ENCODE measurements at places on chromosomes 4 and X. TPM values are rescaled to one million over a fixed set of nuclear protein-coding genes. Genes with fewer than 3 reads are reported as not detected.

DNA sequence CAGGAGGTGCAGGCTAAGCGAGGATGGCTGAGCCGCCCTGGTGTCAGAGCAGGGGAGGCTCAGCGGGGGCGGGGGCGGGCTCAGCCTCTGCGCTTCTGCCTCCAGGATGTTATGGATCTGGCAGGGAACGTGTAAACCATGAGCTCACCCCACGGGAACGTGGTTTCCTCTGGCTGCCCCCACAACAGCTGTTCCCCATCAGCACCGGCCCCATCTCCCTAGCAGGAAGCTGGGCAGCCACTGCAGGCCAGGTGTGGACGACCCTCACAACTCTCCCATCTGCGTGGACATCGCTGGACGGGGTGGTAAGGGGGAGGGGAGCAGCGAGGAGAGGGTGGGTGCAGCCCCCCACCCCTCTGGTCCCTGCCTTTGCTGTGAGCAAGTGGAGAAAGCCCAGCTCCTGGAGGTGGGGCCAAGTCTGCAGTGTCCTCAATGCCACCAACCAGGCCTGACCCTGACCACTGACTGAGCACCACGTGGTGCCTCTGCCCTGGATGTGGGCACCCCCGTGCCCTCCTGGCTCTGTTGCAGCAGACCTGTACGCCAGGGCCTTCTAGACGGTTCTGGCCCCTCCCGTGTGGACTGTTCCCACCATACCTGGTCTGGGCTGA lies 28.1 kb upstream of the SPON2 start:
- peak; percentile 56 for DNase-seq

- DNase-seq: no peak
Measured at GRCh38 chr4:41874873-41875272, 60.4 kb upstream of the TMEM33 start.

ZBTB49 gene
- 13.0 TPM for total RNA-seq

HTR2C gene
- not detected for total RNA-seq

DNA sequence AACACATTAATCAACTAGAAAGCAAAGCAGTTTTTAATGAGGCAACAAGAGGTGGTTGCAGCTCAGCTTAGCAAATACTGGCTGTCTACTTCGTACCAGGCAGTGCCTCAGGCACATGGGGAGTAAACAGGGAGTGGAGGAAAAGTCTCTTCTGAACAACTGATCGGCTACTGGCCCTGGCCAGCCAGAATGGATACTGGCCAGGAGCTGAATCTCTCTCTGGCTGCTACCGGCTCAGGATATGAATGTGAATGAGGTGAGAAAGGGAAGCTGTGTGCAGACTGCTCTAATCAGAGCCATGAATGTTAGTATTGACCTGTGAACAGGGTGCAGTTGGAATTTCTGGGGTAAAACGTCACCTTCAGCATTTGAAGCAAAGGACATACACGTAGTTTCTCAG lies 77.3 kb downstream of the STK32B start:
- no peak for DNase-seq

DNA sequence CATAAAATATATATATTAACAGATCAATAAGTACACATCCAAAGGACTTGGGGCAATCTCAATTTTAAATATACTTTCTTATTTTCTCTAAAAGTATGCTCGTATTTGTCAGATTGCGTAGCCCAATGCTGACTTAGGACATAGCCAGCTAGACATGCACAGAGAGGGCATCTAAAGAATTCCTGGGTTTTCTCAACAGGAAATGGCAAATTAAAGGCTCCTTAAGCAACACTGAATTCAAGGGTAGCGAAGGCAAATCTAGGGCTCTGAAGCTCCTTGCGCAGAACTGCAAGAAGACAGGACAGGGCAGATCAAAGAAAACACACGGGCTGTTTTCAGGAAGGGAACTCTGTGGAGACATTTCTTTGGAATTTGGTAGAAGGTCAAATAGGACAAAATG lies 94.6 kb upstream of the FTHL17 start:
- DNase-seq: no peak

DNA sequence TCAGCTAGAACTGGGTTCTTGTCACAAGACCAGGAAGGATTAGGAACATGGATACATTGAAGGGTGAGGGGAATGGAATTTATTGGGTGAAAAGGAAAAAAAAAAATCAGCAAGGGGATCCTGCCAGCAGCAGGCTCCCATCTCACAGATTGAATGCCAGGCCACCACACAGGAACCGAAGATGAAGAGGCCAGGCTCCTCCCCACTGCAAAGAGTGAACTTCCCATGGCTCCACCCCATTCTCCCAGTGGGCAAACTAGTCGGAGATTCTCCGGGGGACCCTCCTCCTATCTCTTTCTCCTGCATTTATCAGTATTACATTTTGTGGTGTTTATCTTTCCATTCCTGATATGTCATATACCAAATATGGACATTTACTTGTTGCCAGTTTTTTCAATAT lies 46.0 kb upstream of the MAGED1 start:
- no peak for DNase-seq

DNA sequence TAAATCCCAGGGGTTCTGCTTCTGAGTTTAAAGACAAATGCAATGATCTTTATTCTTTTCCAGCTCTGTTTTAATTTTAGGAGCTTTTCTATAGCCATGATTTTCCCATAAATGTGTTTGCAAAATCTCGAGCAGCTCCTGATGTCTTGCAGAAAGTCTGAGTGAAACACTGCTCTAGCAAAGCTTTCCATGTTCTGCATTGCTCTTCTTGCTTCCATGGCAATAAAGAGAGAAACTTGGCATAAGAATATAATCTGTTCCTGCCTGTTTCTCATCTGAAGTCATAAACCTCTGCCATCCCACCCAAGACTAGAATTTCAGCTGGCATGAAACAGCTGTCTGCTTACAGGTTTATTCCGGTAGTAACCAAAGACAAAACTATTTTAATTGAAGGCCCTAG lies 254.5 kb downstream of the SPRY1 start:
- DNase-seq: no peak

DNA sequence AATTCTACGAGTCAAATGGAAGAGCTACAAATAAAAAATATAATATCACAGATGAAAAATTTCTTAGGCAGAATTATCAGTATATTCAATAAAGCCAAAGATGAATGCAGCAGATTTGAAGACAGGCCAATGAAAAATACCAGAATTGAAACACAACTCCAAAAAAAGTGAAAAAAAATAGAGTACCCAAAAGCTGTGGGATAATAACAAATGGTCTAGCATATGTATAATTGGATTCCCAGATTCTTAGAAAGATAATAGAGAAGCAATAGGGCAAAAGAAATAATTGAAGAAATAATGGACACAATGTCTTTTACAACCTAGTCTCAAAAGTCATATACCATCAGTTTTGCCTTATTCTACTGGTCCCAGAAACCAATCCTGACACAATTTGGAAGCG lies 4.4 kb downstream of the ANAPC10 start:
- no peak for DNase-seq

TRPC3 gene
- total RNA-seq: 0.34 TPM

DNA sequence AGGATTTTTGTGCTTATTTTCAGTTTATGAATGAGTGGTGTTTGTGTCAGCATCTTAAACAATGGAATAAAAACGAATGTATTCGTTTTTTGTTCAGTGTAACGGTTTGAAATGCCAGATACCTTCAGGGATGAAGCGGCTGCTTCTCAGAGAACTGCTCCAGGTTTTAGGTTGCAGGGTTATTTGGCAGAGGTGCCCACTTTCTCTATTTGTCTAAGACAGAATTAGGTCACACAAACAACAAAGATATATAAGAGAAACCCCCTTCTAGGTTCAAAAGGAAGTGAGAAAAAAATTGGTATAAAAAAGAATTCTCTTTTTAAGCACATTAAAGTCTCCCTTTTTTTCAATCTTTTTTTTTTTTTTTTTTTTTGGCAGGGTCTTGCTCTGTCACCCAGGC lies 98.9 kb downstream of the MFAP3L start:
- DNase-seq: no peak

PHKA1 gene
- total RNA-seq: 0.48 TPM

- no peak for DNase-seq
Measured at GRCh38 chr4:148054275-148054674, 322.4 kb downstream of the ARHGAP10 start.

GRCh38 chr4:83217721-83218522 lies 66.7 kb downstream of the COQ2 start:
- no peak for DNase-seq

DNA sequence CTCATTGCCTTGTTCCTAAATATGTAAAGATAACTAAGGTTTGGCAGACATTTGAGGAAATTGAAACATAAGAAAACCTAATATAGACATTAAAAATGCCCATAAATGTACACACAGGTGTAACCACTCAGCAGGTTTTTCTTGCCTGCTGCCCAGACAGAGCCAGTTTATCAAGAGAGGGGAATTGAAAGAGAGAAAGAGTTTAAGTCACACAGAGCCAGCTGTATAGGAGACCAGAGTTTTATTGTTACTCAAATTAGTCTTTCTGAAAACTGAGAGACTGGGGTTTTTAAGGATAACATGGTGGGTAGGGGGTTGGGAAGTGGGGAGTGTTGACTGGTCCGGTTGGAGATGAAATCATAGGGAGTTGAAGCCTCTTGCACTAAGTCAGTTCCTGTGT lies 119.0 kb downstream of the CFAP299 start:
- DNase-seq: no peak

GRCh38 chr4:7264694-7265093 lies 72.4 kb downstream of the SORCS2 start:
- no peak for DNase-seq

MGARP gene
- total RNA-seq: not detected

DNA sequence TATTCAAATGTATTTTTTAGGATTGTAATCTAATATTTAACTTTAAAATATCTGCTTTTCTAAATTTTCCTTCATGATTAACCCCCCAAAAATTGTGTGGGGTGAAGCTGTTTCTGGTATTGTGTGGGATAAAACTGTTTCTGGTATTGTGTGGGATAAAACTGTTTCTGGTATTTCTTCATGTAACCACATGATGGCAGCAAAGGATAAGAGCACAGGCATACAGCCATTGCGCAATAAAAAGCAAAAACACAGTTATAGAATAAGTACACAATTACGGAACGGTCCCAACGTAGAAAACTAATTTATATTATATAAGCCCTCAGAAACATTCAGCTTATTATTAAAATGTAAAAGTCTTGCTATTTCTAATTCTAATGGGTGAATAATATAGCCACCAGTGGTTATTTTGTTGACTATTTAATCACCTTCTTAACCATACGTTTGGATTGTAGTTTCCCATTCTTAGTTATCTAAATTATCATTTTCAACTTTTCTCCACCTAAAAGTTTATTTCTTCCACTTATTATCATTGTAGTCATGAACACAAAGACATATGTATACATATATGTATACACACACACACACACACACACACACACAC lies 333.9 kb upstream of the FSTL5 start:
- no peak for DNase-seq

- DNase-seq: no peak
Measured at GRCh38 chr4:112975567-112976355, 73.7 kb upstream of the ANK2 start.

DNA sequence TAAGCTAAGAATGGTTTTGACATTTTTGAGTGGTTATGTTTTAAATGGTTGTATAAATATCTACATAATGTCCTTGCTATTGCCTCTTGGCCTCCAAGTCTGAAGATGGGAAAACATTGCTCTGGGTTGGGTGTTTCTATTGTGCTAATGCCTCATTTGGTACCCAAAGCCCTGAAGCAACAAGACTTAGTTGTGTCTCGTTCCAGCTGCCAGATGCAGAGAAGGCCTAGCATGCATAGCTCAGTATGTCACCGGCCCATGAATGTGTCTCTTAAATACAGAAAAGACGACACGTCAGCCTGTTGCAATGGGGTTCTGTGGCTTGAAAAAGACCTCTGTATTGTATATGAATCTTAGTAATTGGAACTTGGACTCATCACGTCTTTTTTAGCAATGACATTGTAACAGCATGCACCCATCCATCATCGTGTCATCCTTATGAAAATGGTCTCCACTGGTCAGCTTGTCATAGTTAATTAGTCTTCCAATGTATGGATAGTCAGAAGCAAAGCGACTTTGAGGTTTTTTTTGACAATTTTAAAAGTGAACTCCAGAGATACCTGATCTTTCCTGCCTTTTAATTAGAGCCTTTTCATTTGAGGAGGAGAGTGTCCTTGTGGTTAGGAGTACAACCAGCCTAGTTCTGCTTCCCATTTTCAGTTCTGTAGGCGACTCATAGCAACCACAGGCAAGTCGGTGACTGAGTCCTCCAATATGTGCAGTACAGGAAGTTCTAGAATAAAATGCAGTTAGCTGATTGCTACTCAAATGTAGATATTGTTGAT lies 126.4 kb upstream of the GATB start:
- no peak for DNase-seq

C4orf33 gene
- 20.3 TPM for total RNA-seq

IRS4 gene
- not detected for total RNA-seq

- no peak for DNase-seq
Measured at GRCh38 chr4:118289794-118290193, 63.0 kb downstream of the PRSS12 start.

DNA sequence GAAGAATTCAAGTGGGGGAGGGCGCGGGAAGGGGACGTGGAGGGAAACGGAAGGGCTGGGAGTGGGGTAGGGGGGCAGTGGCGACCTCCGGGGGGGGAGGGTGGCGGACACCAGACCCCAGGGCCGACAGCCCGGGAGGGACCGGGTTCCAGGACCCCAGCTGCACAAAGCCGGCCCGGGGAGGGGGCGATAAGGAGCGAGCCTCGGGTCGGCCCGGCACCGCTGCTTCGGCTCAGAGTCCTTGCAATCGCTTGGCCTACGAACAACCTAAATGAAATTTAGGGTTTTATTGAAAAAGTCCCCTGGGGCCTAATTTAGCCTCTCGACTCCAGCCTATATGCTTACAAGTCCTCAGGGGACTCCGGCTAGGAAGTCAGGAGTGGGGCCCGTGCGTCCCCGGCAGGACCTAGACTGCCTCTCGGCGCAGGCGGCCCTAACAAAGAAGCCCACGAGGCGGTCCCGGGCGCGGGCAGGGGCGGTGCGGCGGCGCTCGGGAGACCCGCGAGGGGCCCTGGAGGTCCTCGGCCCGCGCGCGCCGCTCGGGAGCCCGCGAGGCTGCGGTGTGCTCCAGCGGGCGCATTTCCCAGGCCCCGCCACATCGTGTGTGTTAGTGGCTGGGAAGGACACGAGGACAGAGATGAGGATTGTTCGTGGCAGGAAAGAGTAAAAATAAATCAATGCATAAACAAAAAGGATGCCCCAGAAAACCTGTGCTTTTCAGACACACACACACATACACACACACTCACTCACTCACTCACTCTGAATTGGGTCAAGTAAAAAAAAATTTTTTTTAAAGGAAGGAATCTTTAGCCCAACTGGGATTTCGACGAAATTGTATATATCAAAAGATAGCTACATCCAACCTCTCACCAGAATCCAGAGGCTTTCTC lies 70.0 kb downstream of the MGST2 start:
- DNase-seq: peak; percentile 46

GRCh38 chrX:9333873-9334560 lies 130.8 kb upstream of the TBL1X start:
- no peak for DNase-seq

GRCh38 chrX:45806410-45807121 lies 605.9 kb upstream of the DIPK2B start:
- no peak for DNase-seq

GRCh38 chrX:109987884-109988283 lies 15.0 kb upstream of the TMEM164 start:
- DNase-seq: no peak
